ENCODE measurements at places on chromosomes 16 and 17.

DNA sequence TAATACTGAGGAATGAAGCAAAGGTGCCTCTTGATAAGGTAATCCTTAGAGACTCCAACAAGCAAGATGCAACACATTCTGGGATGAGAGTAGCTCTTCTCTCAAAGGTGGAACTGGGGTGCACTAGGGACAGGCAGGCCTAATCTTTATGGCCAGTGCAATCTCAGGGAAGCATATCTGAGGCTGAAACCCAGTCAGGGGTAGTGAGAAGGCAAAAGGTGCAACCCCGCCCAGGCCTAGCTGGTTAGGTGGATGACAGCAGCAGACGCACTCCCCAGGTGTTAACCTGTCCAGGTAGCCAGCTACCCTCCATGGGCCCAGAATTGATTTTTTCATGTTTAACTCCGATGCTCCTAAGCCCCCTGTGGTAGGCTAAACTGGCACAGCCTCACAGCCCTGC, 9.9 kb upstream of the SLC46A1 start:
- DNase-seq, result no peak

DNA sequence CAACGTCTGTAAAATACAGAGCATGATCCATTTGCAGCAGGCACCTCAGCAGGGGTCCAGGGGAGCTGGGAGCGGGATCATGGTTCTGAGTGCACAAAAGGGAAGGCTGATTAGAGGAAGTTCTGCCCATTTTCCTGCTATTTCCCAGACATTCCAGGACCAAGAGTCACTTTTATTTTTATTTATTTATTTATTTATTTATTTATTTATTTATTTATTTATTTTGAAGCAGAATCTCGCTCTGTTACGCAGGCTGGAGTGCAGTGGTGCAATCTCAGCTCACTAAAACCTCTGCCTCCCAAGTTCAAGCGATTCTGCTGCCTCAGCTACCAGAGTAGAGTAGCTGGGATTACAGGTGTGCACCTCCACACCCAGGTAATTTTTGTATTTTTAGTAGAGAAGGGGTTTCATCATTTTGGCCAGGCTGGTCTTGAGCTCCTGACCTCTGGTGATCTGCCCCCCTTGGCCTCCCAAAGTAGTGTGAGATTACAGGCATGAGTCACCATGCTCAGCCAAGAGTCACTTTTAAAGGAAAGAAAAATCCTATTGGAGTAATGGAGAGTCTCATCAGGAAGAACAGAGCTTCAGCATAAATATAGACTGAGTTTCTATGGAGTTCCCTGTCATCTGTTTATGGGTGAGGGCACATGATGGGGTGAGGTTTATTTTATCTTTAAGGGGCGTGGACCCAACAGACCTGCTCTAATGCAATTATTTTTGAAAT, 355.2 kb downstream of the HAPSTR1 start:
- no peak for DNase-seq

DNA sequence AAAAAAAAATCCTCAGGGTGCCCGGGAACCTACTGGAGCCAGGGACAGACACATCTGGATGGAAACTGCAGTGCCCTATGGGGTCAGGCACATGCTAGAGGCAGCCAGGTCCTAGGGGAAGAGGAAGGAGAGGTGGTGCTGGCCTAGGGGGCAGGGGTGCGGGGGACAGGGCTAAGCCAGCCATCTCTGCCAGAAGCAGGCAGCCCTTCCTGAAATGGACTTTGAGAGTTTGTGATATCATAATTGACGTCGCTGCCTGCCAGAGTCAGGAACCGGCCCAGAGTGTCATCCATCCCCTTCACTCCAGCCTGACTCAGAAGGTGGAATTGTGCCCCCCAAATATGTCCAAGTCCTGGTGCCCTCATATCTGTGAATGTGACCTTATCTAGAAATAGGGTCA, 25.0 kb upstream of the BAHCC1 start:
- no peak for DNase-seq

DNA sequence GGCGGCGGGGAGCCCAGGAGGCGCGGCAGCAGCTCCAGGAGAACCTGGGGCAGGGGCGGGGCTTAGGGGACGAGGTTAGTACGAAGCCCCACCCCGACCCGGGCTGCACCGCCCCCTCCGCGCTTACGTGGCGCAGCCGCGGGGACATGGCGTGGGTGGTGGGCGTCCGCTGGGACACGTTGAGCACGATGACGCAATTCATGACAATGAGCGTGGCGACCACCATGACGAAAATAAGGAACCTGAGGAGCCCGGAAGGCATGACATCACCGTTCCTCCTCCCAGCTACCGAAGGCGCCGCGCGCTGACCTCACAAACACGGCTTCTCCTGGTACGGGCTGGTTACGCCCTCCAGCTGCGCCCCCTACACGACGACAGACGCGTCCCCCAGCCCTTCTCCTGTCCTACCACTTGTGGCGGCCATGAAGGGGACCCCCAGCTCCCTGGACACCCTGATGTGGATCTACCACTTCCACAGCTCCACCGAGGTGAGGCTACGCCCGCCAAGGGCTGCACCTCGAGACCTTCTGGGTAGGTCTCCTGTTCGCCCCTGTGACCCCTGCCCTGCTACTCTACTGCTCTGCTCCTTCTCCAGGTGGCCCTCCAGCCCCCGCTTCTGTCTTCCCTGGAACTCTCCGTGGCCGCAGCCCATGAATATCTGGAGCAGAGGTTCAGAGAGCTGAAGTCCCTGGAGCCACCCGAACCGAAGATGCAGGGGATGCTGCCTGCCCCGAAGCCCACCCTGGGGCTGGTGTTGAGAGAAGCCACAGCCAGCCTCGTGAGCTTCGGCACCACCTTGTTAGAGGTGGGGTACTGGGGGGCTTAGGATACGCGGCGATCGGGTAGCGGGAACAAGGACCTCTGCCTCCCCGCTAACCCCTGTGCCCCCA, at the start of gene C17orf107:
C17orf107 (plus strand) TSS at position 196 of the 890 bp plus-strand sequence; CDS start at position 423, 227 bp downstream.
- DNase-seq, result peak; percentile 82

- no peak for DNase-seq
Observed at GRCh38 chr16:79013930-79014660, 586.4 kb downstream of the MAF start.

GRCh38 chr17:17856386-17856785, 19.6 kb upstream of the SREBF1 start:
- no peak for DNase-seq

DNA sequence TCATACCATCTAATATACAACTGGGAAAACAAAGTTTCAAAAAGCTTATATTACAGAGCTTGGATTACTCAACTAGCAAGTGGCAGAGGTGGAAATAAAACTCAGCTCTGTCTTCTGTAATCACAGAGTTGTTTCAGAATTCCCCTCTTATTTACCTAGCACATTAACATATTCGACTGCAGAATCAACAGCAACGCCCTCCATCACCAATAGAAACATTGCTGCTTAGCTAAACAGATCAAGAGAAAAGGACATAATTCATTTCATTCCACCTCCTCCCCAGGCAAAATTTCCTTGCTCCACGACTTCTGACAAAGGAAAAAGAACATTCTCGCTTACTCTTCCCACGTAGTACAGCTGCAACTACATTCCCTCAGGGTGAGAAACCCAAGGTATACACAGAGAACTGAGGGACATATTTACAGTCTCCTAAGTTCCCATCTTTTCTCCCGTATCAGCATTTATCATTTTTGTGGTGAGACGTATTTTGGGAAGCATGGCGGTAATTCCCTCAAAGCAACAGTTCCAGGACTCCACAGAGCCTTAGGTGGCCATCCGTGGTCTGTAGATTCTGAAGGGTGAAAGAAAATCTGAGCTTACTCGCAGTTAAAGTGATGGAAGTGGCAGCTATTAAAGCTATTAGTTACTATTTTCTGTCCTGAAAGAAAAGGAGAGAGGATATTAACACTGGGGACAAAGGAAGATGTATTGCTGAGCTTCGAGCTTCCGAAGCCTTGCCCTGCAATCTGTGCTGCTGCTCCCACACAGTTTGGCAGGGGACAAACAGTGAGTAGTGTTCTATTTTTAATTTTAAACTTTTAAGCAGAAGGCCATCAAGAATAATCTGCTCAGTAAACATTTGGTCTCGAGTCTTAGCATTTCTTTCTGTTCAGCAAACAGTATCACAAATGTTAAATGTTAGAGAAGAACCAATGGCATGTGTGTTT, 1296.2 kb downstream of the CDH8 start:
- no peak for DNase-seq

DNA sequence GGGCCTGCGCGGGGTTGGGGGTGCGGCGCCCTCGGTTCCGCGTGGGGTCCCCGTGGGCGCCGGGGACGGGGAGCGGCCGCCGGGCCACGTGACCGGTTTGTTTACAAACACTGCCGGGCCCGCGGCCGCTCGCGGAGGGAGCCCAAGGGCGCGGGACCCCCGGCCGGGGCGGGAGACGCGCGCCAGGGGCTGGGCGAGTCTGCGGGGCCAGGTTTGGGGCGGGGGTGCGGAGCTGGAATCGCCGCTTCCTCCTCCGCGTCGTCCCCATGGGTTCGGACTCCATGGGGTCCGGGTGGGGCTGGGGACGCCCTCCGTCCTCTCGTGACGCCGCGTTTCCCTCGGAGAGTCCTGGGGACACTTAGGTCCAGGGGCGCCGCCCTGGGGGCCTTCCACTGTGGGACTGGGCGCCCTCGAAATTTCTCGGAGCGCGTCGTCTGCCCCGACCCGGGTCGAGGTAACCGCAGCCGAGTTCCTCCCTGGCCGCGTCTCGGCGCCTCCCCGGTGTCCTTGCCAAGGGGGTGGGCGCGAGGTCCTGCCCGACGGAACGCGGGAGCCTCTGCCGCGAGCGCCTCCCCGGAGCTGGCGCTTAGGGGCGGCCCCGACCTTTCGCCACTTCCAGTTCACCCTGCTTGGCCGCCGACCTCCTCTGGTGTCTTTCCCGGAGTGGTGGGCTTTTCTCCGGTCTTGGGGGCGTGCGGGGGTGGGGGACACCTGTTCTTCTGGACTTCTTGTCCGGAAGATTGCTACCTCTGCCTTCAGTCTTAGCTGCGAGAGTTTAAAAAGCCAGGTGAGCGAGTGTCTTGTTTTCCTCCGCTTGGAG, 684 bp downstream of the YPEL2 start:
- no peak for DNase-seq

DNA sequence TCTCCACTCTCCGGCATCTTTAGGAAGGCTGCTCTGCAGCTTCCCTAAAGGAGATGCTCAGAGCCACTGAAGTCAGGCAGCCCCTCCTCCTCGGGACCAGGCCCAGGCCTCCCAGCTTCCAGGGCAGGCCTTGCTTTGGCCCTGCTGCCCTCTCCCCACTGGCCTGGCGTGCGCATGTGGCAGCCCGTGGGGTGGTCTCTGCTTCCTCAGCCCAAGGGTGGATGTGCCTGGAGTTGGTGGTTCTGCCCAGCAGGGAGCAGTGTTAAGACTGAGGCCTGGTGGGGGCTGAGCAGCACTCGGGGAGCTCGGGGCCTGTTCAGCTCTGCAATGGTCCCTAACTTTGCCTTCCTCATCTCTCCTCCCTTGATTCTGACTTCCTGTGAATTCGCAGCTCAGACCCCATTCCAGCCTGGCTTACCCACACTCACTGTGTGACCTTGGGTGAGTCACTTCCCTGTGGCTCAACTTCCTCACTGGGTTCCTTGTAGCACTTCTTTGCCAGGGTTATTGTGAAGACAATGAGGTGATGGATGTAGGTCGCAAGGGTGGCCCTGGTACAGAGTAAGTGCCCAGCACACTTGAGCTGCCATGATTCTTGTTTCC, 63.2 kb downstream of the NKD1 start:
- no peak for DNase-seq

GRCh38 chr16:6967796-6968320, 364.8 kb upstream of the RBFOX1 start:
- no peak for DNase-seq

DNA sequence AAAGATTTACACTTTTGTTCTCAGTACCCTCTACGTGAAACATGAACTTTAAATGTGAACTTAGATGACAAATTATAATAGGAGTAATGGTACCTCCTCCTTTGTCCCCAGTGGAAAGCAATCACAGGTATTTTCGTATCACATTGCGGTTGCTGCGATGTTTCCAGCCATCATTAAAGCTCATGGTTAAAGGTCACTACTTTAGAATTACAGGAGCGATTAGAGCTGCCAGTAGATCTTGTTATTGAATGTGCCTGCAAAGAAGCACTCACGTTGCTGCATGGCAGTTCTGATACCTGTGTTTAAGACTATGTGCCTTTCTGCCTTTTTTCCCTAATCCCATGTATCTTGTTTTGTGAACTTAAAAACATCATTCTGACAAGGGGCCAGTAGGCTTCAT, 301.0 kb downstream of the CPPED1 start:
- DNase-seq, result no peak

GRCh38 chr17:20071824-20072691, 62.9 kb downstream of the SPECC1 start:
- no peak for DNase-seq

DNA sequence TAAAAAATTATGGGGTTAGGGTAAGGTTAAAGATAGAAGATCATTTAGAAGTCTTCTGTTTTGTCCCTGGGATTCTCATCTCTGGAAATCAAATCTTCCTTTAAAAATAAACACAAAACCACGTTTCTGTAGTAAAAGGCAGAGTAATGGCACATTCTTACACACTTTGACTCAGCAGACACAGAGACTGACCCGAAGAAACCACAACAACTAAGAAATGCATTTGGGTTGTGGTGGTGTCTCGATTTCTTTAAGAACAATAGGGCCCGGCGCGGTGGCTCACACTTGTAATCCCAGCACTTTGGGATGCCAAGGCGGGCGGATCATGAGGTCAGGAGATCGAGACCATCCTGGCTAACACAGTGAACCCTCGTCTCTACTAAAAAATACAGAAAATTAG, 54.9 kb upstream of the MYH10 start:
- no peak for DNase-seq

- no peak for DNase-seq
Observed at GRCh38 chr17:36136036-36136435, 32.4 kb downstream of the CCL4 start.

- no peak for DNase-seq
Observed at GRCh38 chr17:56030009-56030624, 123.2 kb upstream of the ANKFN1 start.

- DNase-seq, result peak; percentile 55
Observed at GRCh38 chr17:55348749-55349354, 72.8 kb downstream of the MMD start.

DNA sequence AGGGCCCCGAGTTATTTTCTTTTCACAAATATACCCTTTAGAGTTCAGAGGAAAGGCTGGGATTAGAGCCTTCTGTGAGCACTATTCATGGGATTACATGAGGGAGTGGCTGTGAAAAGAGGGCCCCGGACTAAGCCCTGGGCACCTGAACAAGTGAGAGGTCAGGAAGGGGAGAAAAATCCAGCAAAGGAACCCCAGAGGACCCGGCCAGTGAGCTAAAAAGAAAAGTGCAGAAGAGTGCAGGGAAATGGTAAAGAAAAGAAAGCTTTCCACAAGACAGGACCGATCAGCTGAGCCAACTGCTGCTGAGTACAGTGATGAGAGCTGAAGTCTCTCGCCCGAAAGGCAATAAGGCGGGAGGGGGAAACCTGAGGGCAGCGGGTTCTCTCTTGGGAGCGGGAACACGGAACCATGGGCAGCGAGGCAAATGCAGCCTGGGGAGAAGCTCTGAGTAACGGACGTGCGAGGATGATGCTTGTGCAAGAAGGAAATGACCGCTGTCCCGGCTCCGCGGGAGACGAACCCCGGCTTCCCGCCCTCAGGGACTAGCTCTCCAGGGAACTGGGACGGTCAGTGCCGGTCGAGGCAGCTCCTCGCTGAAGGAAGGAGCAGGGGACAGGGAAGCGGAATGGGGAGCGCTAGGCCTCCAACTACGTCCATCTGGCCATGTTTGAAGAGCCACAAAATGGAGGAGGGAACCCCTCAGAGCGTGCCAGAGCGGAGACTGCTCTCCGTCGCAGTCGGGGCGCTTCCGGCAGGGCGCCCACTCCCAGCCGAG, 665 bp upstream of the ALDH3A2 start:
- peak; percentile 30 for DNase-seq

Data from CD4-positive, alpha-beta T cell treated with Interleukin-4 for 4 hours (primary cell).